ENCODE measurements at places on chromosomes 7 and 10.

- DNase-seq = no peak
Observed at GRCh38 chr7:2201686-2202360, 30.9 kb downstream of the MAD1L1 start.

DNA sequence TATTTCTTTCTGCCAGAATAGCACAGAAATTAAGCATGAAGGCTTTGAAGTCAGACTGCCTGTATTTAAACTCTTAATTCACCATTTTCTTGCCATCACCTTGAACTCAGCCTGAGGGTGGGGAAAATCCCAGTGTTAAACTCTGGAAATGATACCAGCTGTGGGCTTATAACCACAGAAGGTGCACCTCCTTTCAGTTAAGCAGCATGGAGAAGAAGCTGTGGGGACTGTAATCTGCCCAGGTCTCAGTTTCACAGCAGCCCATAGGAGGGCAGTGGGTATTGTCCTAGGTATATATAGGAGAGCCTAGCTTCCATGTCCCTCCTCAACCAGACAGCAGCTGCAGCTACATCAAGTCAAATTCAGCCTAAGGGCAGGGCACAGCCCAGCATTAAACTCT, 241.6 kb downstream of the HPSE2 start:
- no peak for DNase-seq

DNA sequence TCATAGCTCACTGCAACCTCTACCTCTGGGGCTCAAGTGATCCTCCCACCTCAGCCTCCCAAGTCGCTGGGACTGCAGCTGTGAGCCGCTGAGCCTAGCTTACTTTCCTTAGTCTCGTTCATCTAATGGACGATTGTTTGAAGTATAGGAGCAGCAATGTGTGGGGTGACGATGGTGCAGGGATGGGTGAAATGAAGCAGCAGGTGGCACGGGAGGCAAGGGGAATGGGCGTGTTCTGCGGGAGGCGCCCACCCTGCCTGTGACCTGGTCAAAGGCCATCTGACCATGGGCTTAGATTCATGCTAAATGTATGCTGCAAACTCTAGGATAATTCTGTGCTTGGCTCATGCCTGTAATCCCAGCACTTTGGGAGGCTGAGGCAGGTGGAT, 210.7 kb downstream of the MAD1L1 start:
- no peak for DNase-seq

GRCh38 chr10:31963589-31963980, 35.0 kb upstream of the ARHGAP12 start:
- DNase-seq = no peak

DNA sequence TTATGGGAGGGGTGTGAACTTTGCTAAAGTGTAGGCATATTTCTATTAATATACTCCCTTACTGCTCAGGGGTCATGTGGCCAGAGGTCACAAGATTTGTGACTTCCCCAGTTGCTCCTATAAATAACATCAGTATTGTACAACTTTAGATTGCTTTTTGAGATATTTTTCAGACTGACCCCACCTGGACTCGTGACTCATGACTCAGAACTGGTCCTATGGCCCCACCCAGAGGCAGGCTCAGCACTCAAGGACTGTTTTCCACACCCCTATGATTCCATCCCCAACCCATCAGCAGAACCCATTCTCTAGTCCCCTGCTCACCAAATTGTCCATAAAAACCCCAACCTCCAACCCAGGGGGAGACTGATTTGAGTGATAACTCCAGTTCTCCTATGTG, 2.7 kb upstream of the CUL2 start:
- DNase-seq = no peak

DNA sequence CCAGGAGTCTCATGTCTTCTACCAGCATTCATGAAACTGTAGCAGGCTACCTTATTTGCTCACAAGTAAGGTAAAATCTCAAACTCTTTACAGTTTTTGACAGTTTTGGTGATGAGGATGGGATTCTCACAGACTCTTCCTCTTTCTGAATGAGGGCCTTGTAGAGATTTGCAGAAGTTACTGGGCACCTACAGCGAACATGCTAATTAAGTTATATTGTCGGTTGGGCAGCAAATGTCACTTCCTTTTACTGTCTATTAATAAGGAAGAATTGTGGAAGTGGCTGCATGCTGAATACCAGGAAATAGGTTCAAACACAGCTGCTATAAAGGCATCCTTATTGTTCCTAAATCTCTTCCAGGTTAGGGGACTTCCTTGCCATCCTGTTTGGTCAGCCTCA, 189.6 kb downstream of the DNAJC1 start:
- no peak for DNase-seq

DNA sequence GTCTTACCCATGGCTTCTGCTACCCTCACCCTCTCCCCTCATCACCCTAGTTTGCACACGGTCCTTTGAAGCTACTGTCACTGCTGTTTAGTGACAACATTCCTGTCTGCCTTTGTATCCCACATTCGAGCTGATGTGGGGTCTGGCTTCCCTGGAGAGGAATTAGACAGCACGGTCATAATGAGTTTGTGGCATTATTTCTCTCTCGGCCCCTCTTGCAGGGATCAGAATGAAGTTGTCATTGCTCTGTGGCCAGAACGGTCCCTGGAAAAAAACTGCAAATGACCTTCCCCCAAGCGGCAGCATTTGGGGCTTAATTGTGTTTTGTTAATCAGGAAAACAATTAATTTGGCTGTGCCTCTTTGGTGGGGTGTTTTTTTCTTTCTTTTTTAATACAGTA, 317.2 kb upstream of the PODXL start:
- DNase-seq = no peak

GRCh38 chr7:88396295-88396947, 89.7 kb upstream of the STEAP4 start:
- DNase-seq = no peak

GRCh38 chr7:27377988-27378387, 135.4 kb downstream of the EVX1 start:
- DNase-seq = no peak

- DNase-seq = no peak
Observed at GRCh38 chr7:151178236-151178635, 8.8 kb downstream of the ASB10 start.
